K562 (cell line): ENCODE measurements at places on chromosomes 4 and X. TPM values are rescaled to one million over a fixed set of nuclear protein-coding genes. Genes with fewer than 3 reads are reported as not detected.

GRCh38 chr4:169164669-169165415, 105.9 kb downstream of the SH3RF1 start:
- no peaks in the 10 kb centered on the region for H3K27me3 ChIP-seq
- no peaks in the 10 kb centered on the region for H3K36me3 ChIP-seq
- DNase-seq, result no peak

GRCh38 chr4:32929796-32930699, 2209.9 kb downstream of the PCDH7 start:
- no peak overlapping the region for H3K4me3 ChIP-seq
- no peaks in the 10 kb centered on the region for H3K36me3 ChIP-seq
- no peak for DNase-seq
- no peak overlapping the region for H3K27ac ChIP-seq

DNA sequence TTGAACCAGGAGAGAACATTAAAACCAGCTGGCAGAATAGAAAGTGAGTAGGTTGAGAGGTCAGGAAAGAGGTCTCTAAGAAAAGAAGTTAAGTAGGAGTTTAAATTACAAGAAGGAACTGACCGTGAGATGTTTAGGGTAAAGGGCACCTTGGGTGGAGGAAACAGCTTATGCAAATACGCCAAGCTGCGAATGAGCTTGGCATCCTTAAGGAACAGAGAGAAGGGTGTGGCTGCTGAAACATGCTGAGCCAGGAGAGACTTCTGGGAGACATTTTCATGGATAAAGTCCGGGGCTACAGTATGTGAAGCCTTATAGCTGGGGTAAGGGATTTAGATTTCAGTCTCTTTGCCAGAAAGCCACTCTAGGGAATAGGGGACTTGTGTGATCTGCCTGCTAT, 249.1 kb downstream of the KCNIP4 start:
- H3K27ac ChIP-seq, result no peak overlapping the region
- DNase-seq, result no peak
- H3K36me3 ChIP-seq, result no peaks in the 10 kb centered on the region
- no peaks in the 10 kb centered on the region for H3K4me1 ChIP-seq
- no peaks in the 10 kb centered on the region for H3K27me3 ChIP-seq

- H3K27me3 ChIP-seq, result peaks cover 6% of the 10 kb centered on the region; the same call in 1 of the 3 replicates
- no peaks in the 10 kb centered on the region for H3K4me1 ChIP-seq
- no peak overlapping the region for H3K4me3 ChIP-seq
- H3K36me3 ChIP-seq, result no peaks in the 10 kb centered on the region
Observed at GRCh38 chrX:46602468-46603102, 29.0 kb downstream of the CHST7 start.

RHOXF2 gene
- 120 and 121 TPM in 2 replicates for total RNA-seq

MAGEB2 gene
- 88.8 and 93.1 TPM in 2 replicates for total RNA-seq

DNA sequence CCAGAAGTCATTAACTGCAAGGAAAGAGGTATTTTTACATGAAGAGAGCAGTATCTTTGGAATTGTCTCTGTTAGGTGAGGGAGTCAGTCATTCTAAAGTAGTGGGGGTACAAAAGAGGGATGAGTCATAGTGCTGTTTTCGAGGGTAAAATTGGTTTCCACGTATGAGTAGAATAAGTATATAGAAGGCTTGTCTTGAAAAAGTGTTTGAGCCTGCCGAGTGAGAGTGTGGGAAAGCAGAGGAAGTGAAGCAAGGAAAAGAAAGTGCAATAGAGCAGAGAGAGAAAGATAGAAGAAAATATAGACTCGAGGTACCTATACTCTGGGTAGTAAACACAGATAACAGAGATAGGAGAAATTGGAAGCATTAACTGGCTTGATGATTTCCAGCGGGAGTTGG, 696.4 kb downstream of the DMD start:
- no peaks in the 10 kb centered on the region for H3K36me3 ChIP-seq
- no peak for DNase-seq
- no peaks in the 10 kb centered on the region for H3K4me1 ChIP-seq
- no peaks in the 10 kb centered on the region for H3K27me3 ChIP-seq
- H3K27ac ChIP-seq, result no peak overlapping the region

DNA sequence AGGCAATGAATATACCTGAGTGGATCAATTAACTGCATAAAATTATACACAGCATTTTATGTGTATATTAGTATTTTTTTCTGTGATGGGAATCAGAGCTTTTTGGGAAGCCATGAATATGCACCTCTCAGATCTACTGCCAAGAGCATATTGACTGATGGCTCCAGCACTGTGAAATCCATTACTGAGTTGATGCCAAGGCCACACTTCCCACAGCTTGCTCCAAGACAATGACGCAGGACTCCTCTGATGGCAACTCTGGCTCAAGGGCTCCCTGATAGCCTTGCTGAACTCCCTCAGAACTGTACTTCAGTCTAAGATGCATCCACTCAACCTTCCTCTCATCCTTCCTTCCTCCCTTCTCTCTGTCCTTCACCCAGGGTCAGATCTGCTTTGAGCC, 82.7 kb downstream of the OTC start:
- H3K27ac ChIP-seq, result no peak overlapping the region
- H3K4me3 ChIP-seq, result no peak overlapping the region
- DNase-seq, result no peak
- H3K4me1 ChIP-seq, result no peaks in the 10 kb centered on the region
- H3K27me3 ChIP-seq, result no peaks in the 10 kb centered on the region
- H3K36me3 ChIP-seq, result no peaks in the 10 kb centered on the region

DNA sequence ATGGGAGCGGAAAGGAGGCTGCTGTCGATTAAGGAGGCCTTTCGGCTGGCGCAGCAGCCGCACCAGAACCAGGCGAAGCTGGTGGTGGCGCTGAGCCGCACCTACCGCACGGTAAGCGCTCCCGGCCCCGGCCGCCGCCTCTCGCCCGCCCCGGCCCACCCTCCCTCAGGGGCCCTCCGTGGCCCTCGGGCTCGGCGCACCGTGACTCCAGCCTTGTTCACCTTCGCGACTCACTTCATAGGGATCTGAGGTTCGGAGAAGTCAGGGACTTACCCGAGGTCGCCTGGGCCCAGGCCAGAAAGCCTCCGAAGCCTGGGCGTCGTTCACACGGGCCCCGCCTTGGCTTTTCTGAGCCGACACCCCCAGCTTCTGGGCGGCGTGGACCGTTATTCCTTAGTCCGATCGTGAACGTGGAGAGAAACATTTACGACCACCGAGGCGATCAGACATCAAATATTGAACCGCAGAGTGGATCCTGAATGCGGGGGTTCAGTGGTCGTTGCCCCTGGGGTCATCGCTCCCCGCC, 362 bp downstream of the NCAPG start:
- H3K27ac ChIP-seq, result peak overlapping the region; percentile 96
- H3K36me3 ChIP-seq, result peaks cover 55% of the 10 kb centered on the region
- peaks cover 10% of the 10 kb centered on the region for H3K4me1 ChIP-seq
- peak overlapping the region; percentile 65 for H3K4me3 ChIP-seq

GRCh38 chr4:913280-913618, 18.9 kb downstream of the GAK start:
- no peak overlapping the region for H3K4me3 ChIP-seq
- peaks cover 49% of the 10 kb centered on the region; the same call in 2 of the 3 replicates for H3K36me3 ChIP-seq
- no peaks in the 10 kb centered on the region for H3K27me3 ChIP-seq

GRCh38 chr4:55354648-55355047, 8.6 kb downstream of the SRD5A3 start:
- H3K27ac ChIP-seq, result no peak overlapping the region
- H3K27me3 ChIP-seq, result no peaks in the 10 kb centered on the region
- peaks cover 16% of the 10 kb centered on the region; the same call in 2 of the 3 replicates for H3K4me1 ChIP-seq
- H3K4me3 ChIP-seq, result no peak overlapping the region

GRCh38 chr4:53895137-53895536, 169.3 kb downstream of the CHIC2 start:
- no peak for DNase-seq
- H3K4me1 ChIP-seq, result no peaks in the 10 kb centered on the region
- no peaks in the 10 kb centered on the region for H3K36me3 ChIP-seq
- H3K4me3 ChIP-seq, result no peak overlapping the region
- no peak overlapping the region for H3K27ac ChIP-seq
- peaks cover 2% of the 10 kb centered on the region; the same call in 2 of the 3 replicates for H3K27me3 ChIP-seq

AFF1 gene
- 46.2 and 47.5 TPM in 2 replicates for total RNA-seq

AMBN gene
- not detected in 2 replicates for total RNA-seq

ADH1C gene
- 0.34 and 0.40 TPM in 2 replicates for total RNA-seq

DNA sequence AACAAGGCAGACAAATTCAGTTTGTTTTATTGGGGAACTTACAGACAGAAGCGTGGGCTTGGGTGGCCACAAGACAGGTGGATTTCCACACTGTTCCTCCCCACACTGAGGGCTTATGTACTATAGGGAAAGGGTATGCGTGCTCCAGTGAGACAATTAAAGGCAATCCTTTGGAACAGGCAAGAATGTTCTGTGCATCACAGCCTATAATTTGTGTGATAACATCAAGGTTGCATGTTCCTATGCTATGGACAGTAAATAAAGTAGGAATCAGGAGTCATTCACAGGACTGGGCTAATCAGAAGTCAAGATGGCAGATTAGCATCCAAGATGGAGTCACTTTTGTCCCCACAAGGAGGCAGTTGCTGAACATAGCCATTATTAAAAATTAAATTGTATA, 84.6 kb upstream of the TRIM2 start:
- DNase-seq, result no peak
- no peak overlapping the region for H3K4me3 ChIP-seq
- H3K36me3 ChIP-seq, result no peaks in the 10 kb centered on the region
- peaks cover 19% of the 10 kb centered on the region for H3K27me3 ChIP-seq

MSX1 gene
- total RNA-seq, result 6.1 and 6.3 TPM in 2 replicates

DNA sequence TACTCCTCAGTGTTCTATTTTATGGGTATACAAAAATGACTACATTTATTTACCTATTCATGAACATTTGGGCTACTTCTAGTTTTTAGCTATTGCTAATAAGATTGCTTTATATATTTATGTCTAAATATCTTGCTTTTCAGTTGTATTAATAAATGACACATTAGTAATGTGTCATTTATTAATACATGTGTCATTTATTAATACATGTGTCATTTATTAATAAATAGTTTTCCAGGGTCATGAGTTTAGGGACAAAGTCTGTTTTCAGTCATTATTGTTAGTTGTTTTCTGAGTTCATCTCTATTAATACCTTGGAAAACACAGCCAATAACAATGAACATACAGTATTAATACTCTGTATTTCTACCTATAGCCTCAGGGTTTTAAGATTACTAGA, 1630.7 kb upstream of the IGFBP7 start:
- H3K27me3 ChIP-seq, result no peaks in the 10 kb centered on the region
- H3K4me1 ChIP-seq, result no peaks in the 10 kb centered on the region
- no peaks in the 10 kb centered on the region for H3K36me3 ChIP-seq
- no peak for DNase-seq
- H3K4me3 ChIP-seq, result no peak overlapping the region

IL13RA2 gene
- total RNA-seq, result not detected in 2 replicates

TCP11X2 gene
- not detected in 2 replicates for total RNA-seq

- no peak overlapping the region for H3K27ac ChIP-seq
- H3K27me3 ChIP-seq, result no peaks in the 10 kb centered on the region
- H3K4me1 ChIP-seq, result no peaks in the 10 kb centered on the region
- no peaks in the 10 kb centered on the region for H3K36me3 ChIP-seq
Observed at GRCh38 chrX:20451929-20452328, 185.2 kb upstream of the RPS6KA3 start.

ZGRF1 gene
- 22.0 and 22.7 TPM in 2 replicates for total RNA-seq

DNA sequence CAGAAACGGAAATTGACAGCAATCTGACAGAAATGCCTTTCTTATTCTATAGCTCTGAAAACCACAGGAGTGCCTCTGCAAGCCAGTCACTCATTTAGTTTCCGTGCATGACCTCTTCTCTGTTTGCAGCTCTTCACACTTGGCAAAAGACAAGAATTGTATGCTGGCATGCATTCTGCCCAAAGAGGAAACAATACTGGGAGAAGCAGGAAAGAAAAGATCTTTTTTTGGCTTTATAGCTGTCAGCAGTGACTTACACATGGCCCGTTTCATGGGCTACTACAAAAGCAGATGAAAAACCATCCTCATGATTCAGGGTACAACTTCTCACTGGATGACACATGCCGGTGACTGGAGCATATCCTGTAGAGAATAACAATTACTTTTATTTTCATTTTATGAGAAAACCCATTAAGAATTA, 249.4 kb downstream of the ADAMTS3 start:
- H3K27me3 ChIP-seq, result no peaks in the 10 kb centered on the region
- H3K4me1 ChIP-seq, result no peaks in the 10 kb centered on the region
- H3K27ac ChIP-seq, result no peak overlapping the region
- peaks cover 34% of the 10 kb centered on the region; the same call in 2 of the 3 replicates for H3K36me3 ChIP-seq
- no peak overlapping the region for H3K4me3 ChIP-seq
